ENCODE measurements at places on chromosomes 1 and 21.

GRCh38 chr1:39395357-39395831, 96.0 kb upstream of the BMP8A start:
- peak; percentile 38 for DNase-seq

- DNase-seq, result no peak
Observed at GRCh38 chr1:91741301-91741700, 144.7 kb downstream of the TGFBR3 start.

GRCh38 chr21:45448810-45449657, 44.1 kb downstream of the COL18A1 start:
- no peak for DNase-seq

DNA sequence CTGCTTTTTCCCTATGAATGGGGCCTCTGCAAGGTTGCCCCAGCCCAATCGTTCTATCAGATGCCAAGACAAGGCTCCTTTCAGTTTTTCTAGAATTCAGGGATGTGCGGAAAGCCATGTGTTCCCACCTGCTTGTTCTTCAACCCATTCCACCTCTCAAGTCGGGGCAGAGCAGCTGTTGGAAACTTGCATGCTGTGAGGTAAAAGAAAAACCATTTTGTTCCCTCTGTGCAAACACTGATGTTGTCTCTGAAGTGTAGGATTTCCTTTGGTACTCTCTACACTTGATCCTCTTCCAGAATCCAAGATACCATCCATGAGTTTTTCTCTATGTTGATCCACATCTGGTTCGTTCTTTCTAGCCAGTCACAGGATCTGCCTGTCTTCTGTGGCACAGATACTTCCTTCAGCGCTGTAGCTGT, 7.3 kb downstream of the IER5 start:
- DNase-seq, result no peak

DNA sequence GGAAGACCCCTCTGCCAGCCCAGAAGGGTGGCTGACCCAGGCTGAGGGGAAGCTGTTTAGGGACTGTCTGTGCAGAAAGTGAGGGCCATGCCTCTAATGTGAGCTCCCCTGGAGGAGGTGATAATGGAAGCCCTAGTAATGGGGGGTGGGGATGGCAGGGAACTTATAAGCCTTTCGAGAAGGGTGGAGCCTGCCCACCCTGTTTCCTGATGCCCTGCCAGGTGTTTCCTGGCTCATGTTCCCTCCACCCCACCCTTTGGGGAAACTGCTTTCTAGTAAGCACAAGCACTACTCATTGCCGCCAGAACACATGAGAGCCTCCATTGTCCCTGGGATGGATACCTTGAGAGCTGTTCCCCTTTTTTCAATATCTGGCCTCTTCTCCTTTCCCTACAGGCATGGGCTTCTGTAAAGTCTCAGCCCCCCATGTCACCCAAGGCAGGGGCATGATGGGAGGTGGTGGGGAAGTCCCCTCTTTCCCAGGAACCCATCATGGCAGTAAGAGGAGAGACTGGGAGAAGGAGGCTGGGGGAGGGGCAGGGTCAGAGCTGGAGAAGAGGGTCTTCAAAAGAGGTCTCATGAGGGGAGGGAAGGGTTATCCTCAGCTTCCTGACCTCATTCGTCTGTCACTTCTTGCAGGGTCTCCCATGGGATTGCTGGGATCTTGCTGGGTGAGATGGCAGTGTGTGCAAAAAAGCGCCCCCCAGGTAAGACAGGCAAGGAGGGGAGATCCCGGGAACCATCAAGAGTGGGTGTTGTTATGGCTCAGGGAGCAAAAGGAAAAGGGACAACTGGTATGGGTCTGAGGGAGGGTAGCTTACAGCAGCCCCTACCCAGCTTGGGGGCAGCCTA, 2.4 kb downstream of the ATP8B2 start:
- peak; percentile 29 for DNase-seq

DNA sequence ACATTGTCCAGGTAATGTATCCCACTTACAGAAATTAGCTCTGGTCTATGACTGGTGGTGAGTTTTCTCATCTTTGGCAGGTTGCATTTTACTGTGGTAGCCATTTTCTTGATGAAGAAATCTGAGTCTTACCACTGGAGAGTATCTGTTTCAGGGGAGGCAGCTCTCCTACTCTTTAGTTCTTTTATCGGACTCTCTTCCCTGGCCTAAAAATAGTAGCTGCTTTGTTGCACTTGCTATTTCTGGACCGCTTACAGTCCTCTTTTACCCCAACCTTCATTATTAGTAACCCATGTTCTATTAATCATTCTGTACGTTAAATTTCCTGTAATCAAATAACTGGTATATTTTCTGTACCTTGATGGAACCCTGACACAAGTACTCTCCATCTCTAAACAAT, 720.8 kb downstream of the PLA2G4A start:
- no peak for DNase-seq

DNA sequence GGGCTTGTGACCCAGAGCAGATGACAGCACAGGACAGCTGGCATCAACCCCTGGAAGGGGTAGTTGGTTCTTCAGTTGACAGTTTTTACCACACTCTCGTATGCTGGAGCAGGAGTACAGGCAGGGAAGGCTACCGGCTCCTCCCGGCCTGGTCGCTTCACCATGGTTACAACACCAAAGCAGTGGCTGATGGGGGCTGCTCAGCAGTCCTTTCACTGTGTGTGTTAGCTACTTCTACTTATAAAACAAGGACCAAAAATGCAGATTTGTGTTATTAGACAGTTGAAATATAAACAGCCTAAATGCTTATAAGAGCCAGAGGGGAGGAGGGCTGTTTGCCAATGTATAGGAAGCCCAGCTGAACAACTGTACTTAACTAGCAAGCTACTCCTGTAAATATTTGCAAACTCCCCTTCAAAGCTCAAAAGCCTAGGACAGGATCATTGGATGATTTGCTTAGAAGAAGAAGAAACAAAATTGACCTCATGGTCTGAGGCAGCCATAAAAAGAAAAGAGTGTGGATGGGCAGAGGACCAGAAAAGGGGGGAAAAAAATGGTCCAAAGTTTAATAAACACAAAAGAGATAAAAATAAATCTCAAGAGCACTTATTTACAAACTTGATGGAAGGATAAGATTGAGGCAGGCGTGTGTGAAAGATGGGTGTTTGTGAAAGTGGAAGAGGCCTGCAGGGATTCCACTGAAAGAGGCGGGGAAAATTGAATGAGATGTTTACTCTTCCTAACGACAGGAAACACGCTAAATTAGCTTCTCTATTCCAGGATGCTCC, 57.1 kb downstream of the TGFB2 start:
- DNase-seq, result no peak

GRCh38 chr1:109905491-109905890, 5.2 kb upstream of the CSF1 start:
- no peak for DNase-seq

DNA sequence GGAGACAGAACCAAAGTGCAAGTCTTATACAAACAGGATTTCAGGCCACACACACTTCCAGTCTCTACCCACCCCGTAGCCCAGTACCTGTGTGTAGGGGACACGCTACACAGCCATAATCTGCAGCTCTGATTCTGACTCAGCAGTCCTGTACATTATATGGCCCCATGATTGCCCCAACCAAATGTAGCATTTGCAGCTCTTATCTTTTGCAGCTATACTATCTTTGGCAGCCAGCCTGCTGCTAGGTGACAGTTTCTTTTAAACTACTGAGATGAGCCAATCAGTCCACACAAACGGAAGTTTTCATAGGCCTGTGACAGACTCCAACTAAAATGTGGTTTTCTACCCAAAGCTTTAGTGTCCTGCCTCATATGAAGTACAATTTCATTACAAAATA, 259.6 kb upstream of the ST6GALNAC5 start:
- DNase-seq, result no peak

- no peak for DNase-seq
Observed at GRCh38 chr21:28436286-28436932, 556.3 kb downstream of the LTN1 start.

DNA sequence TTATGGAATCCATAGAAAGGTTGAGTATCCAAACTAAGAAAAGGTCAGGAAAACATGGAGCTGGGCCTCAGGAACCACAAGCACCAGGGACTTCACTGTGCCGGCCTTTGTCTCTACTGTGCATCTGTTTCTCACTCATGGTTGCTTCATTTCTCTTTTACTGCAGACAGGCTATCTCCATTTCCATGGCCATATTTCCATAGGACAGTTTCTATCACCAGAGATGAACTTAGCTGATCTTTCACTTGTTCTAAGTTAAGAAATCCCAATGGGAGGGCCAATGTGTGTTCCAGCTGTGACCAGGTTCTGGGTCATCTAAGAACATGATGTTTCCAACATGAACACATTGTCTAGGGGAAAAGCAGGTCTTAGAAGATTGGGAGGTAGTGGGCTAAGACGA, 43.7 kb upstream of the PPP2R5A start:
- no peak for DNase-seq

DNA sequence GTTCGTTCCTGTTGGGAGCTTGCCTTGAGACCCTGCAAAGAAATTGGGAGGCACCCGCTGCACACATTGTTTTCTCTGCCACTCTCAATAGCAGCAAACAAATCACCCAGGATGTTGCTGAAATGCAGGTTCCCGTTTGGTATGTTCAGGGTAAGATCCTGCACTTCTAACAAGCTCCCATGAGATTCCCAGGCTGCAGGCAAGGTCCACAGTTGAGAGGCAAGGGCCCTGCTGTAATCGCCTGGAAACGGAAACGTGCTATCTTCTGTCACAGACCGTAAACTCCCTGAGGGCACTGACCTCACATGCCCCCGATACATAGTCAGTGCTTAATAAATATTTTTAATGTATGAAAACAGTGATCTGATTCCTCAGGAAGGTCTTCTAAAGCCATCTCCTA, 37.8 kb downstream of the XCL1 start:
- no peak for DNase-seq

DNA sequence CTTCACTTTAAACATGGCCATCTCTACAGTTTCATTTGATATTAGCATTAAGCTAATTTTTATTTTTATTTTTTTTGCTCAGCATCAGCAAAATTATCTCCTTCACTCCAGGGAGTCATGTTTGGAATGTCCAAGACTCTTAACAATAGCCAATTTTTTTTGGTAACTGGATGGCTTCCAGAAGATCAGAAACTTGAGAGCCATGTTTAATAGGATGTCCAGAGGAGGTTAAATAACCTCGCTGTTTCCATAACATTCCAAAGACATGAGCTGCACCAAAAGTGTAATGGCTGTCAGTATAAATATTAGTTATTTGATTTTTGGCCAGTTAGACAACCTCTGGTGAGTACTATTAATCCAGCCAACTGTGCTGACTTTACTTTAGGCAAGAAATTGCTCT, 80.7 kb downstream of the DNTTIP2 start:
- DNase-seq, result no peak

DNA sequence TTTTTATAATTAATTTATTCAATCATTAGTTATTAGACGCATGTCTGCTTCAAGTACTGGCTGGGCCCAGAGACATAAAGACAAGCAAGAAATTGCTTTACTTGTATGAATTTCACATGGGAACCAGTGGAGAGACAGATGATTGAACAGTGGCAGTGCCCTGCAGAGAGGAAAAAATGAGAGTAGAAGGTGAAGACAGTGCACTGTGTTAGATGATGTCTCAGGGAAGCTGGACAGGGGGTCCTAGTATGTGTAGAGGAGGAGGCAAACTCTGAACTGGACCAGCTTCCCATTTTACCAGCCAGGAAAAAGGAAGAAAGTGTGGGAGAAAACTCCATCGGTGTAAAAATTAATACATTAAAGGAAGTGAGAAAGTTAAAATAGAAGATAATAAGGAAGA, 126.0 kb downstream of the BACH1 start:
- no peak for DNase-seq

DNA sequence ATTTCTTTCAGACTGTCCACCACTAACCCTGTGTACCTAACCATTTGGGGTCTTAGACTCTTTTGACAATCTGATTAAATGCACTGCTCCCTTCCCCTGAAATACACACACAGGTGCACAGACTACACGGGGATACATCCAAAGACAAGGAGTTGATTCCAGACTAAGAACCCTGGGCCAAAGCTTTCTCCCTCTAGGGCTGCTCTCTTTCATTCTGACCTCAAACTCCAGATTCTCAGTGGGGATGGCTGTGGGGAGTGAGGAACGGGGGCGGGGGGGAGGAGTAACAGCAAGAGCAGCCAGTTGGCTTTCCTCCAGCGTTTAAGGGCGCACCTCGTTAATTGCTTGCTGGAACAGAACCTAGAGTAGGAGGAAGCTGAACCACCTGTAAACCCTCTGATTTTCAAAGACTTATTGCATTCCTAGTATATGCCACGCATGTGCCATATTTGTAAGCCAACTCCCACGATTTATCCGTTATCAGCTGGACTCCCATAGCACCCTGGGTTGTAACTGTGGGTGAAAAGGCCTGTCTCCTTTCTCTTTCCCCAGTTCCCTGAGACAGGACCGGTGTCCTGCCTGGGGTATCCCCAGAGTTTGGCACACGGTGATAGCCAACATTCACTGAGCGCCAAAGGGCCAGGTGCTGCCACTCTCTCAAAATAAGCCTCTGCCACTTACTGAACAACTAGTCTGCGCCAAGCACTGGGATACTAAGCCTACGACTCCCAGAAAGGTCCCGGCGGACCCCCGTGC, 920 bp downstream of the MTHFR start:
- DNase-seq, result no peak

- no peak for DNase-seq
Observed at GRCh38 chr1:21295002-21295401, 4.7 kb upstream of the ECE1 start.
